Activated CD4-positive, alpha-beta T cell treated with anti-CD3 and anti-CD28 coated beads, Interleukin-2, amount 50 U/mL, for 16 hours (primary cell): ENCODE measurements at places on chromosomes 12 and 14.

DNA sequence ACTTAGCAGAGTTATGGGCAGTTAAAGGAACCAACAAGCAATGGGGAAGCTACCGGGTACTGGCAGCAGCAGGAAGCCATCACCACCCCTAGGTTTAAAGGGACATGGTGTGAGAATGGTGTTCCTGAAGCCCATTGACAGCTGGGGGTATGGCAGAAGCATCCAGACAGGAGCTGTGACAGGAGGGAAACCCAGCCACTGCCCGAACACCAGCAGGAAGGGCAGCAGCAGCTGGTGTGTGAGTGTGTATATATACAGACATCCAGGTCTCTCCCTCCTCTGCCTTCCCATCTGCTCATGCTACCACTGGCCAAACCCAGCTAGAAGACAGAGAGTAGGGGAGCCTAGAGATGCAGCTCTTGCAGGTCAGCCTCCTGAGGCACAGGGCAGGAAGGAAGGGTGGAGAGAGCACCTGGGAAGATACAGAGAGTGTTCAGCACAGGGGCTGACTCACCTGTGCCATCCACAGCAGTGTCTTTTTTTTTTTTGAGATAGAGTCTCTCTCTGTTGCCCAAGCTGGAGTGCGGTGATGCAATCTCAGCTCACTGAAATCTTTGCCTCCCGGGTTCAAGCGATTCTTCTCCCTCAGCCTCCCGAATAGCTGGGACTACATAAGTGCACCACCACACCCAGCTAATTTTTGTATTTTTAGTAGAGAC is 9.2 kb upstream of the ADCK1 start:
- DNase-seq, result no peak

DNA sequence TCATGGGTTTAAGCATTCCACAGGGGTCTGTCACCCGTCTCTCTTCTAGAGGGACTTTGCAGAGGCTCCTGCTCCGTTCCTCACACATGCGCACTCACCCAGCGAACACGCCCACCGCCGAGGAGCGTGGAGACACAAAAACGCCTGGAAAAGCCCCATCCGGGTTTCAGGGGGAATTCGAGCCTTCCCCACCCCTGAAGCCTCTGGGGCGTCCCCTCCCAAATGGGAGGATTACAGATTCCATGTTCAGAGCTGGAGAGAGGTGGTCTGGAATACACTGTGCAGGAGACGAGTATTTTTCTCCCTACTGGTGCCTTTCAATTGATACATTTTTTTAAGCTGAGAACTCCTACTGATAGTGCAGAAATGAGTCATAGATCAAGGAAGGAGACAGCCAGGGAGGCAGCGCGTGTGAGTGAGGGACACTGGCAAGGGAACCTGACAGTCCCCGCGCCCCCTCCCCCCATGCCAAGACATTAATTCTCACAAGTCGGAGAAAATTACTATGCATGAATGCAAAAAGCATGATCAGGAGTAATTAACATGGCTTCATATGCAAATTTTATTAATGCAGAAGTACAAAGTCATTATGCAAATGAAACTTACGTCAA is 36.9 kb downstream of the BCL11B start:
- DNase-seq, result peak; percentile 78

- DNase-seq, result no peak
Measured at GRCh38 chr12:20810487-20810886, at the start of gene SLCO1B3. SLCO1B3 (plus strand) TSS chr12:20810705; CDS start chr12:20815739, 5,034 bp downstream.

- DNase-seq, result no peak
Measured at GRCh38 chr14:56274556-56274955, 156.3 kb downstream of the PELI2 start.

- DNase-seq, result no peak
Measured at GRCh38 chr12:47908738-47909137, 3.9 kb upstream of the VDR start.

DNA sequence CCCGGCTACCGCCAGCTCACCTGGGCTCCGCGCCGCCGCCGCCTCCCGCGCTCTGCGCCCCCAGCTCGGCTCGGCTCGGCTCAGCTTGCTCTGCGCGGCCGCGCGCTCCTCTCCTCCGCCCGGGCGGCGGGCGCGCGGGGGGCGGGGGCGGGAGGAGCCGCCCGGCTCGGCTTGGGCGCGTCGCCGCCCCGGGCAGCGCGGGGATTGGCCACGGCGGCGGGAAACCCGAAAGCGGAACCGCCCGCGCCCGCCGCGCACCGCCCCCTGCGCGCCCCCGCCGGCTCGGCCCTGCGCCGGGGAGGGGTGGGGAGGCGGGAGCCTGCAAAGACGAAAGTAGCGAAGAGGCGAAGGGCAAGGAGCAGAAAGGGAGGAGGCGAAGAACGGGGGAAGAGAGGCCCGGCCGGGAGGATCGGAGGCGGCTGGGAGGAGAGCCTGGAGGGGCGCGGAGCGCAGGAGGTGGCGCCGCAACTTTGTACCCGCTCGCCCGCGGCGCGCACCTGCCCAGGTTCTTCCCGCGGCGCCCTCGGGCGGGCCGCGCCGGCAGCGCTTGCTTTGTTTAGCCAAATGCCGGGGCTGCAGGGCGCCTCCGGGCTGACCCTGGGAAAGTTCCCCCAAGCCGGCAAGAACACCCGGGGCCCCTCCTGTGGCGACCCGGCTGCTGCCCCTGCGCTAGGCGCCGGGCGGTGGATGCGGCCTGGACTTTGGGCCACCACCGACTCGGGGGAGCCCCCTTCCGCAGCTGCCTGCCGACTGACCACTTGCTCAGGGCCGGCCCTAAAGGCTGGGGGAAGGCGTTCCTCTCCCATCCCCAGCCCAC is at the start of gene CAMKK2:
TSS of gene CAMKK2 (minus strand) at position 92 of the 817 bp plus-strand sequence. CDS start 22,183 bp downstream, outside the sequence.
- DNase-seq, result peak; percentile 88

DNA sequence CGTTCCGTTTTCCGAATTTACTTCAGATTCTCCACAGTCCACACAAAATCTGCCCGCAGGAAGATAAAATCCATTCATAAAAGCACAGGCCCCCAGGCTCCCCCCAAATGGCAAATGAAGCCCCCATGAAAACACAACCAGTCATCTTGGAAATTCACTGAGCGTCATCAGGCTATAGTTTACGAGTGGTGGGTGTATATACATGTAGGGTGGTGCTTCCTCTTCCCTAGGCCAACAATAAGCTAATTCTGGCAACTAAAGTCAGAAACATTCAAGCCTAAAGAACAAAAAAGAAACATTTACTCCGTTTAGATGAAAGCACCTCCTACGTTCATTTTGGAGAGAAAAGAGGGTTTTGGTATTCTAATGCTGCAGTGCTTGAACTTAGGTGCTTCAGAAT is 5.8 kb downstream of the GPR68 start:
- no peak for DNase-seq

DNA sequence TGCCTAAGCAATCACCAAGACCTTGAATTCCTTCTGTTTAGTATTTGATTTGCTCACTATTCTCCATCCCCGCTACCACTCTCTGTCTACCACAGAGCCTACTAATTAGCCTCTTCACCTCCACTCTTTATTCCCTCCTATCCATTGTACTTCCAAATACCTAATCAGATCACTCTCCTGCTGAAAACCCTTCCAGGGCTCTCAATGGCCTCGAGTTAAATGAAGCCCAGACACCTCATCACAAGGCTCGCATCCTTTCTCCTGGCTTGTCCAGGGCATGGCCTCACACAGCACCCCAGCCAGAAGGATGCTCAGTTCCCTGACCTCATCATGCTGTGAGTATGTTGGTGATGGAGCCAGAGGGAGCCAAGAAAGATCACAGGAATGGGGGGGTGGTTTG is 71.4 kb upstream of the PRMT8 start:
- DNase-seq, result no peak

DNA sequence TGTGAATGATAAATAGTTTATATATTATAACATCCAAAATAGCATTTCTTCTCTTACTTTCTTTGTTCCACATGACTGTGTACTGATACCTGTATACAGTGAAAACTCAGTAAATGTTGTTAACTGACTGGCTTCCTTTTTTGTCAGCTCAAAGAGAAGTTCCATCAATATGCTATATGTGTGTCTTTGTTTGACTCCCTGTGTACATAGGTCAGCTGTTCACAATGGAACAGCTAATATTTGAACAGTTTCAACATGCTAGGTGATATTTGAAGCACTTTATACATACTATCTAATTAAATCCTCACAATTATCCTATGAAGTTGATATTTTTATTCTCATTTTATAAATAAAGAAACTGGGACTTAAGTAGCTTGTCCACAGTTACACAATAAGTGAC is 15.3 kb upstream of the KICS2 start:
- no peak for DNase-seq

- no peak for DNase-seq
Measured at GRCh38 chr12:4250691-4251090, 22.9 kb upstream of the CCND2 start.

- DNase-seq, result peak; percentile 32
Measured at GRCh38 chr14:80850197-80850814, 91.2 kb downstream of the CEP128 start.

GRCh38 chr12:2775431-2775830 is 19.3 kb upstream of the FKBP4 start:
- no peak for DNase-seq

DNA sequence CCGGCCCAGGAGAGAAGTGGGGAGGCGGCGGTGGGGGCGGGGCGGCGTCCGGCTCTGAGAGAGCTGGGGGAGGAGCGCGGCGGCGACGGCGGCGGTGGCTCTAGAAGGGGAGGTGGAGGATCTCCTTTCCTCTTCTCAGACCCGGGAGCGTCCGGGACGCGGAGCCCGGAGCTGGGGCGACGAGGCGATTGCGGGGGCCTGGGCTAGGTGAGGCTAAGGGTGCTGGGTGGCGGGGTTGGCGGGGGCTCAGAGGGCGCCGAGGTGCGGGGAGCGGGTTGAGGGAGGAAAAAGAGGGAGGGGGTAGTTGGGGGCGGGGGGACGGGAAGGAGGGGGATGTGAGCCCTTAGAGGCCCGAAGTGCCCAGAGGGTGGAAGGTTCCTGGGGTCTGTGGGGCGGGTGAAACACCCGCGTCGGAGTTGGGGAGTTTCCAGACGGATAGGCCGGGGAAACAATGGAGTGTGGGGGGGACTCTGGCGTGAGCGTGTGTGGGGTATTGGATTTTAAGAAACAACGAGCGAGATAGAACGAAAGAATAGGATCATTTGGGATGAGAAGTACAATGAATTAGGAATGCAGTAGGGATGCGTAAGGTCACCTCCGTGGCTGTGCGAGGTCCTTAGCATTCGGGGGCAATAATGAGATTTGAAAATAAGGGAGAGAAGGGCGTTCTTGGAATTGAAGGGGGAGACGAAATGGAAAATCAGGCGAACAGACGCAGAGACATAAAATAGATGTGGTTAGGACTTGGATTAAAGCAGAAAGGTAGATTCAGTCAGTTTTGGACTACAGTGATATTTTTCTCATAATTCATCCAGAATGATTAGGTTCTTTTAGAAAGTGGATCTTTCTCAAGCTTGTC is at the start of gene SPATS2:
TSS of gene SPATS2 (plus strand) at position 82 of the 859 bp plus-strand sequence. CDS start 93,551 bp downstream, outside the sequence.
- DNase-seq, result no peak

- DNase-seq, result peak; percentile 21
Measured at GRCh38 chr12:46562625-46563225, 190.2 kb upstream of the SLC38A2 start.

GRCh38 chr14:96674121-96674520 is 123.1 kb upstream of the VRK1 start:
- no peak for DNase-seq

DNA sequence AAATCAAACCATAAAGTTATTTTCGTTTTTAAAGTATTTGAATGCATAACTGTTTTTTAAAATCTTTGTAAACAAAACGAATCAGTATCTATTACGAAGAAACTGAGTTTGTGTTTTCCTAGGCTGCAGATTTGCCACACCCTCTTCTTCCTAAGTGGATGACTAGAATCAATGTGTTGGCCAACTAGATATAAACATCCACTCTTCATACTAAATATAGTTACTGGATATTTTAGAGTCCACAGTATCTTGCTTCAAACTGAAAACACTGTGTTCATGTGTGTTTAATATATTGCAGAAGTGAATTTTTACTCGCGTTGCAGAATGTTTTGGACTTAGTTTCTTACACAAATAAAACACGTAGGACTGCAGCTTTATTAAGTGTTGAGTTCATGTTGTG is 63.2 kb downstream of the KLHL28 start:
- no peak for DNase-seq

DNA sequence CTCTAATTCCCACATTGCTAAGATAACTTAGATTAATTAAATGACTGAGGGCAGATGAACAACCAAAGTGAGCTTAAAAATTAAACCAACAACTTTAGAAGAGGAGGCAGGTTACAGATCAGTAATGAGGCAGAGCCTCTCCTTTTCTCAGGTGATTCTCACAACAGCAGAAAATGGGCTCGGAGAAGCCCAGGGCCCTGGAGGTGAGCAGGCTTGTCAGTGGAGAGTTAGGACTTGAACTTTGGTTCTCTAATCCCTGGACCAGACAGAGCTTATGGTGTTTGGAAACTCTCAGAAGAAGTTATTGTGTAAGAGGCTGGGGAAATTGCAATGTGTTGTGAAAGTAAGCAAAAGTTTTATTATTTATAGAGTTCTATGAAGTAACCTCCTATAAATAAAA is 2.8 kb downstream of the TRHDE start:
- no peak for DNase-seq

DNA sequence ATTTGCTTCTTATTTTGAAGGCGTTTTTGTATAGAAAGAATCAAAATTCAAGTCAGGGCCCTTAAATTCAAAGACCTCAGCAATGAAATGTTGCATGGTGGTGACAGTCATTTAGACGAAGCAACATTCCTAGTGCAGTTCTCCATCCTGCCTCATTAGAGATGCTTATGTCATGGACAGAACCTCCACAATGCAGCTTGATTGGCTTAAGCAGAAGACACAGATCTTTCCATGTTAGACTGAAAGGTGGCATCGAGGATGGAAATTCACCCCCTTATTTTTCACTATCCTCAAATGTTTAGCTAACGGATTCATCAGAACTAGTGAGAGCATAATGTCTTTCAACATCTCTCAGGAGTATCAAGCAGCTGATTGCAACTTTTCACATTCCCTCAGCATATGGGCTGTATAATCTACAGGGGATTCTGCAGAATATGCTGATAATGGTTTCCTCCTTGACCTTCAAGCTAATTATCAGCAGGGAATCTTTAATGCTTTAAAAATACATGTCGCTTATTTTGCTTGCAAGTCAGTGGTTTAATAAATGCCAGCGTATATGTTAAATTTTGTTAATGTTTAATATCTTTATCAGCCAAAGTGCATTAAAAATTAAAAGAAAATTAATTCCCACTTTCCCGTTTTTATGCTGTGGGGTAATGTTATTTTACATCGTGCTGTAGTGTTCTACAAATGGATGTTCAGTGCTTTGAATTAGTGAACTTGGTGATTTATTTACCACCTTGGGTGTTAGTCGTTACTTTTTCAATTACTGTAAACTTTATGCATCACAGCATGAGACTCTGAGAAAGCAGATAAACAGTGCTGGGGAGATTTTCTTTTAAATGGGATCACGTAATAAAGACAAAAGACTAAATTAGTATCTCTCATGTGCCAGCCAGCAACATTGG is 12.8 kb upstream of the NRDE2 start:
- DNase-seq, result no peak

- no peak for DNase-seq
Measured at GRCh38 chr12:106754331-106754730, 20.2 kb upstream of the RIC8B start.

GRCh38 chr14:91835197-91835919 is 32.0 kb downstream of the TC2N start:
- DNase-seq, result peak; percentile 30

DNA sequence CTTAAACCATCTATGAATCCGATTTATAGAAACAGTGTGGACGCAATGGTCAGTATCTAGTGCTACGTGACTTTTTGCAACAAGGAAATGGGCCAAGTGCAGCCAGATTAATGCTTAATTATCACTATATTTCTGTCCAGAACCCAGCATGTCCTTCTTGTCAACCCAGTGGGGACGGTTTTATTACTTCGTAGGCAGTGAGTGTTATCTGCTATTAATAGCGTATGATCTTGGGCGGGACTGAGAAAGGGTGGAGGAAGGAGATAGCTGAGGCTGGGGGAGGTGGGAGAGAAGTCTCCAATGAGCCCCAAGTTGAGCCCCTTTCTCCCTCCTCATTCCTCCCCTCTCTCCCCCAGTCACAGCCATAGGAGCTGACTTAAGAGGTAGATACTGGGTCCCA is 59.7 kb upstream of the FAM222A start:
- no peak for DNase-seq
